ENCODE measurements at places on chromosomes 2 and 18.

DNA sequence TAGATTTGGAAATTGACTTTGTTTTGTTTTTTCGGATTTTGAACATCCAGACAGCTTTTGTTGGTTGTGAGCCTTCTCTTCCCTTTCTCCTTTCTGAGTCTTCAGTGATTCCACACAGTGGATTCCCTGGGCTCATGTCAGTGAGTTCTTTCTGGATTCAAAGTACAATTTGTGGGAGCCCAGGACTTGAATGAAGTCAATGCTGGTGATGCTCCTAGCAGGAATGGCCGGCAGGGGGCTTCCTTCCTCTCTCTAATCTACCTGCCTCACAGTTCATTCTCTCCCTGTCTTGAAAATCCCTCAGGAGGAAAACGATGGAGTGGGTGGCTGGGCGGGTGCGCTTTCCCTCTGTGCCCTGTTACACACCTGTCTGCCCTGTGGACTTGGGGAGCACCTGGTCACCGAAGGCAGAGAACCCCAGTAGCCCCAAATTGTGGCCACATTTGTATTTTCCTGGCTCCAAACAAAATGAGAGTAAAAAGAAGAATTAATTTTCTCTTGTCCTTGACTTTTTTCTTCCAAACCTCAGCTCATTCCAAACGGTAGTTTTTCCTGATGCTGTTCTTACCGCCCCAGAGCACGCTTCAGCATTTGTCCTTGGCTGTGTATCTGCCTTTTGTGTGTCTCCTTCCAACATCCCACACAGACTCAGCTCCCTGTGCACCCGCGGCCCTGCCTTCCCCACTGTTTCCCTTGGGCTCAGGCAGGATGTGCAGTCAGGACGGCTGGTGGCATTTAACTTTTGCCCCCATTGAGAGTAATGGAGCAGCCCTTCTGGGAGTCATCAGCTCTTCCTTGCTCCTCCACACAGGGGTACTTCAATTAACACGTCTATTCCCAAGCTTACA lies 86.6 kb downstream of the MARCO start:
- DNase-seq = no peak

DNA sequence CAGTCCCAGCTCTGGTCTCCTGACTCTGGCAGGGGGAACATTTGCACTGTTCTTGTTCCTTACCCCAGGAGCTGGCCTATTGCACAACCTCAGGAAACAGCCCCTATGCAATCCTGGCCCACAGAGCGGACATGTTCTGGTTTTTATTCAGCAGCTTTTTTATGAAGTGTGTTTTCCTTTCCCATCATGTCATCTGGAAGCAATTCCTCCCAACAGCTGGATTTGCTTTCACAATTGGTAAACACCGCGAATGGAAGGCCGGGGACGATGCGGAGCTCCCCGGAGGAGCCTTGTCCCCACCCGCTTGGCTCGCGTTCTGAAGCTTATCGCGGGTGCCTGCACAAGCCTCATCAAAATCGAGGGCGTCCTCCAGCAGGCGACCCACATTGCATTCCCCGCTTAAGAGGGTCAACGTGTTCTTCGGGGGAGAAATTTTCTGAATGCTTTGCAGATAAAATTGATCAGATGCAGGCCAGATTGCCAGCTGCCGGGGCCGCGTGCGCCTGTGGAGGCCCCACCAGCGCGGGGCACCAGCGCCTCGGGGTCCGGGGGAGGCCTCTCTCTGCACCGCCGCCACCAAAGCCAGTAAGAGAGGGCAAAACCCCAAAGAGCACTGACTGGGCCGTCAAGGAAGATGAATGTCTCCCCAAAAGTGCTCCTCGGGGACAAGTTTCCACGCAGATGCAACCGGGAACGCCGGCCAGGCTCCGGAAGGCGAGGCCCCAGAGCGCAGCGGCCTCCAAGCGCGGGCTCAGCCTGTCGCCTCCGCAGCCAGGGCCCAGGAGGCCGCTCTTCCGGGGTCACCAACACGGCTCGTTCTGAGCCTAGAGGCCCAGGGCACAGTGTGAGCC lies 60.3 kb upstream of the SP3 start:
- no peak for DNase-seq

DNA sequence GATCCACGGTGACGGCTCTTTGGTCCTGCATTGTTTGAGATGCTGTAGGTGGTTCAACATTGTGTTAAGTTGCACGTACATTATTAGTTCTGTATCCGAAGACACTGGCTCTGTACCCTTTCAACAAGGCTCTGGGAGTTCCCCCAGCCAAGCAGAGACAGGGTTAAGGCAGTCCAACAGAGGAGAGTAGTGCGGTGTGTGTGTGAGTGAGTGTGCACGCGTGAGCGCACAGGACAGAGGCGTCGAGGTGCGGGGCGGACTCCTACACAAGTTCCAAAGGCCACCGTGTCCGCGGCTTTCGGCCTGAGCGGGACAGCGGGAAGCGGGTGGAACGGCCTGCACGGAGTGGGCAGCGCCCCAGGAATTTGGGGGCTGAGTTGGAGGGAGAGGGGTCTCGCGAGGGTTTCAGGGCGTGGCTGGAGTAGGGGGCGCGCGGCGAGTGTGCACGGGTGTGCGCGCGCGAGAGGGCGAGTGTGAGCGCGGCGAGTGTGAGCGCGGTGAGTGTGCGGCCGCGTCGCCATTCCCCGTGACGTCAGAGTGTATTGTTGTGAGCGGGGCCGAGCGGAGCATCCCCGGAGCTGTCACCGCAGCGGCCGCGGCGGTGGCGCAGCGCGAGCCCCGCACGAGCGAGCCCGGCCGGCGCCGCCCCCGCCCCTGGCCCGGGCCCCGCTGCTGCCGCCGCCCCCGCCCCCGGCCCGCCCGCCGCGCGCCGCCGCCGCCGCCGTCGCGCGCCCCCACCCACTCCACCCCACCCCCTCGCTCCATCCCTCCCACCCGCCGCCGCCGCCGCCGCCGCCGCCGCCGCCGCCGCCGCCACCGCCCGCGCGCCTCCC lies at the start of gene ASXL3:
TSS of gene ASXL3 (plus strand) at position 535 of the 833 bp plus-strand sequence. CDS start 413 bp downstream, outside the sequence.
- DNase-seq = peak; percentile 64

- DNase-seq = no peak
These were observed 94.5 kb upstream of the KLHL14 start for GRCh38 chr18:32867330-32867729.

DNA sequence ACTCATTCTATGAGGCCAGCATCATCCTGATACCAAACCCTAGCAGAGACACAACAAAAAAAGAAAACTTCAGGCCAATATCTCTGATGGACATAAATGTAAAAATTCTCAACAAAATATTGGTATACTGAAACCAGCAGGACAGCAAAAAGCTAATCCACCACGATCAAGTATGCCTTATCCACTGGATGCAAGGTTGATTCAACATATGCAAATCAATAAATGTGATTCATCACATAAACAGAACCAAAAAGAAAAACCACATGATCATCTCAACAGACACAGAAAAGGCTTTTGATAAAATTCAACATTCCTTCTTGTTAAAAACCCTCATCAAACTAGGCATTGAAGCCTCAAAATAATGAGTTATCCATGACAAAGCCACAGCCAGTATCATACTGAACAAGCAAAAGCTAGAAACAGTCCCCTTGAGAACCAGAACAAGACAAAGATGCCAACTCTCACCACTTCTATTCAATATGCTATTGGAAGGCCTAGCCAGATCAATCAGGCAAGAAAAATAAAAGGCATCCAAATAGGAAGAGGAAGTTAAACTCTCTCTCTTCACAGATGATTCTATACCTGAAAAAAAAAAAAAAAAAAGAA lies 45.3 kb downstream of the RTTN start:
- DNase-seq = no peak

DNA sequence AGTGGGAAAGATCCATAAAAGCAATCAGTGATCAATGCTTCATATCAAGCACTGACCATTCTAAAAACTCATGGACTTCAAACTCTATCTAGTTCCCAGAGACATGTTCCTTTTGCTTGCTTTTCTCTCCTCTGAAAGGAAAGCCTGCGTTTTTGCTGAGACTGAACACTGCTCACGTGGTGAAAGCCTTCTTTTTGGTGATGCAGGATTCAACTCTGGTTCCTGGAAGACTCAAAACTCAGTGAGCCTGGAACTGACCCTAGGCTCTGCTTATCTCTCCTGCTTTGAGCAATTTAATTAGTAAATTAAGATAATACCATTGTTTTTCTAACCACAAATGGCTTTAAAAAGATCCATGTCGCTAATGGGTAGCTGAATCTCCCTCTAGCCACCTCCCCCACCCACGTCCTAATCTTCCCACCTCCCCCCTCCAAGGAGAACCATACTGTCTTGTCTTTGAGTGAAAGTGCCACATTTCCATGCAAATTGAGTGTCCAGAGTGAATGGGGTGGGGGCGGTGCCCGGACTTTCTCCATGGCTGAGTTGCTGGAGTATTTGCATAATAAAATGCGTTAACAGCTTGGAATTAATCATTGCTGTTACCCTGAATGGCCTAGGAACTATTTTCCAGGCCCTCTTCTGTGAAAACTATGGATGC lies 130.5 kb downstream of the BCL11A start:
- no peak for DNase-seq

DNA sequence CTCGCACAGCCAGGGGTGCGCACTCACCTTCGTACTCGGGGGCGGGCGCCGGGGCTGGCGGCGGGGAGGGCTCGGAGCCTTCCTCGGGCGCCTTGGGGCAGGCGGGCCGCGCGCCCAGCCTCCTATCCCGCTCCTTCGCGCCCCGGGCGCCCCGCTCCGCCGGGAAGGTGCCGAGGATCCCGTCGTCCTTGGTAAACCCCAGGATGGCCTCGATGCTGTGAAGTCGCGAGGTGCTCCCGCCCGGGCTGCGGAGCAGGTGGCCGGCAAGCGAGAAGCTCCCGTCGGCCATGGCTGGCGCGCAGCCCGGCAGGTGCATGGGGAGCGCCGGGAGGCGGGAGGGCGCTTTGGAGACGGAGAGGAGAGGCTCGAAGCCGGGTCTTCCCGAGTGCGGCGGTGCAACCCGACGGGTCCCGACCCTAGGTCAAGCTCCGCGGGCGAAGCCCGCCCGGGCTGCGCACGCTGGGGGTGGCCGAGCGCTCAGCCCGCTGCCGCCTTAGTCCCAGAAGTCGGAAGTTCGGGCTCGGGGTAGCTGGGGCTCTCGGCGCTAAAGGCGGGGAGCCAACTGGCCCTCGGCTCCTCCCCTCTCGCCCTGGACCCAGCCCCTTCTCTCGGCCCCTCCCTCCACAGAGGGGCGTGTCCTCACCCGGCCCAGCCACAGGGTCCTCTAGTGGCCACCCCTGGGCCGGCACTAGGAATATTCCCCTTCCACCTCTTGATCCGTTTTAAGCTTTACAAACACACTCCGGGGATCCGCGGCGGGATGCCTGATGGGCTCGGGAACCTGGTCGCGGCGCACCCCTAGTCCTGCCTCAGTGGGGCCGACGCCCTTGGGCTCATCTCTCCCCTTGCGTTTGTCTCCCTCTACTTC lies at the start of gene RAX:
TSS of gene RAX (minus strand) at position 564 of the 868 bp plus-strand sequence. CDS start at position 316, 248 bp downstream.
- DNase-seq = no peak

- DNase-seq = peak; percentile 42
These were observed 723.2 kb downstream of the DPP10 start for GRCh38 chr2:115165529-115166109.

GRCh38 chr18:32383050-32383819 lies 87.4 kb downstream of the GAREM1 start:
- DNase-seq = no peak

GRCh38 chr18:48979944-48980890 lies 29.5 kb upstream of the SMAD7 start:
- DNase-seq = no peak

- no peak for DNase-seq
These were observed 109.7 kb upstream of the PKDCC start for GRCh38 chr2:41937921-41938708.

- no peak for DNase-seq
These were observed 353.6 kb upstream of the ID2 start for GRCh38 chr2:8328217-8328616.

GRCh38 chr2:159605441-159606178 lies 10.7 kb downstream of the BAZ2B start:
- DNase-seq = no peak

DNA sequence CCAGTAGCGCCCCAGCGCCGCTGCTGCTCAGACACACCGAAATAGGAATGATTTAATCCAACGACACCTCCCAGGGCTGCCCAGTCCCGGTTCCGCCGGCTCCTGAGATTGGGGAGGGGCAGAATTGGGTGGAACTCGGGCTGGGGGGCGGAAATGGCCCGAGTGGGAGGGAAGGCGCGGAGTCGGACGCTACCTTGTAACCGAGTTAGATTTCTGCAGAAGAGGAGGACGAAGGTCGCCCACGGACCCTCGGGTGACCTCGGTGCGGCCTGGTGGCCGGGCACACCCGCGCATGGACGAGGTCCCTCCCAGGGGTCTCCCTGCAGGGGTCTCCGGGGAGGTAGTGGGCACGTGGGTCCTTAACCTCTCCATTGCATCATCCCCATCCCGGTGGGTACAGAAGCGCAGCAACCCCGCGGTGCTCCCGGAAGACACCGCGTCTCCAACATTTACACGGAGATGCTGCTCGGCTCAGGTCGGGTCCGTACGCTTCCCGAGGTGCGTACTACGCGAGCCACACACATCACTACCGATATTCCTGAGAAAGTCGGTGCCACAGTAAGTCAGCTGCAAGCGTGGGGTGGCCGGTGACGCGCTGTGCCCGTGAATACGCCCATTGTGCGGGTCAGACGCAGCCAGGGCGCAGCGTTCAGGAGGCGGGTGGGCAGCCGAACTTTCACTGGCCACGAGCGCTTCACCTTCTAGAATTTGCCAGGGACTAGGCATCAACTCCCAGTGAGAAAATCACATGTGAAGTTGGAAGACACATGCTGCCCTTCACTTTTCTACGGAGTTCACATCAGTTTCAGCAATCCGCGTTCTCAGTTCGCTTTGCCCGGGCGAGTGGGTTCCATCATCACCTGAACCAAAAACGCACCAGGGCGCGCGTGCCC lies 3.0 kb downstream of the ZNF516 start:
- DNase-seq = peak; percentile 44

DNA sequence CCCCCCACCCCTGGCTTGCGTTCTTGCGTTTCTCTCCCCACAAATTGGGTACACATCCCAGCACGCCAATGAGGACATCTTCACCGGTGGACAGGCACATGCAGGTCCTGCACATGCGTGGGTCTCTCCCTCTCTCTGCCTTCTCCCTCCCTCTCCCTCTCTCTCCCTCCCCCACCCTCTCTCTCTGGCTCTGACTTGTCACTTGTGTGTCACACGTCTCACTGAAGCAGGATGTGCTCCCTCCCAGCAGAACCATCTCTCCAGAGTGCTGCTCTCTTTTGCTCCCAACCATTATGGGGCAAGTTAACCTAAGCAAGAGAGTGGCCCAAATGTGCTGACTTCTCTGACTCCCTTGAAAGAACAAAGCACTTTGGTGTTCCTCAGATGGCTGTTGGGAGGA lies 120.8 kb upstream of the CAB39 start:
- no peak for DNase-seq

- no peak for DNase-seq
These were observed 202.0 kb upstream of the MMADHC start for GRCh38 chr2:149789549-149789948.

- DNase-seq = no peak
These were observed 13.6 kb upstream of the CXCR4 start for GRCh38 chr2:136131484-136131960.

DNA sequence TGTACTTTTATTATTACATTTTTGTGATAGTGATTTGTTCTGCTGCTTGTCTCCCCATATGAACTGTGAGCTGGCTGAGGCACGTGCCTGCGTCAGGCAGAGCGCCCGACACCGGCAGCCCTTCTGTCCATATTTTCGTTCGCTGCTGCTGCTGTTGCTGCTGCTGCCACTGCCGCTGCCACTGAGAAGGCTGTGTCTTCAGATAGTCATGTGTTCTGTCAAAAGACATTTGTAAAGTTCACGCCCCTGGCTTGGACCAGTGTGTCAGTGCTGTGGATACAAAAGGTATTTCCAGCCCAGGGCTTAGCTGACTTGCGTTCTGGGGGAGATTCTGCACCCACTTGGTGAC lies 47.0 kb downstream of the TWIST2 start:
- no peak for DNase-seq

Measured in RPMI8226 (cell line).